ENCODE measurements at places on chromosomes 13 and 19.

GRCh38 chr13:97752961-97753668 lies 200.4 kb upstream of the IPO5 start:
- no peak for DNase-seq

GRCh38 chr19:575527-576506 lies 3.4 kb downstream of the BSG start:
- DNase-seq, result no peak

DNA sequence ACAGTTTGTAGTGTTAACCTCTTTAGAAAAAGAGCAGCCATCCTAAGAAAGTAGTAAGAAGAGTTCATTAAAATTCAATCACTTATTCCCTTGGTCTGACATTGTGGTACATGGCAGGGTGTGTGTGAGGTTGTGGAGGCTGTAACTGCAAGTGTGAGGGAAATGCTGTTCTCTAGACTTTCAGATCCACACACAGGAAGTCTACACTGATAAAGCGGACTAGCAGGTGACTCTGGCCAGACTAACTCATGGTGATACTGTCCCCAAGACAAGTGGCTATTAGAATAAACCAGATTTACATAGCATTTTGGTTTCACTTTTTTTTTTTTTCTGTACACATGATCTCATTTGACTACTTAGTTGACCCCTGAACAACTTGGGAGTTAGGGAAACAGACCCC lies 10.0 kb downstream of the MTIF3 start:
- no peak for DNase-seq

GRCh38 chr19:1155352-1156304 lies 18.4 kb downstream of the SBNO2 start:
- DNase-seq, result no peak

- no peak for DNase-seq
Observed at GRCh38 chr13:75321084-75321483, 160.9 kb downstream of the TBC1D4 start.

DNA sequence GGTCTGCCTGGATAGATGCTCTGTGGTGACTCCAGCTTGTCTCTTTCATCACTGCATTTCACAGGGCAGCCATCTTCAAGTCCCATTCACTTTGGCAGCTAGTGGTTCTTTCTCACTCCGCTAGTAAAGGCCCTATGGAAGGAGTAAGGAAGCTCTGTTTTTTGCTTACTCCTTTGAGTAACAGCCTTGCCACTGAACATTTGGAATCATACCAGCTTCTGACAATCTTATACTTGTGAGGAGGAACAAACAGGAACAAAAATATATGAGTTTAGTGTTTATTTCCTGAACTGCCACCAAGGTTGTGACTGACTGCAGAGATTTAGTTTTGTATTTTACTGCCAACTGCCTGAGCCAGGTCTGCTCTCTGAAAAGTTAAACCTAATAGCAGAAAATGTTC lies 38.7 kb downstream of the KCTD4 start:
- DNase-seq, result no peak

GRCh38 chr13:48175185-48175584 lies 57.8 kb upstream of the ITM2B start:
- no peak for DNase-seq

DNA sequence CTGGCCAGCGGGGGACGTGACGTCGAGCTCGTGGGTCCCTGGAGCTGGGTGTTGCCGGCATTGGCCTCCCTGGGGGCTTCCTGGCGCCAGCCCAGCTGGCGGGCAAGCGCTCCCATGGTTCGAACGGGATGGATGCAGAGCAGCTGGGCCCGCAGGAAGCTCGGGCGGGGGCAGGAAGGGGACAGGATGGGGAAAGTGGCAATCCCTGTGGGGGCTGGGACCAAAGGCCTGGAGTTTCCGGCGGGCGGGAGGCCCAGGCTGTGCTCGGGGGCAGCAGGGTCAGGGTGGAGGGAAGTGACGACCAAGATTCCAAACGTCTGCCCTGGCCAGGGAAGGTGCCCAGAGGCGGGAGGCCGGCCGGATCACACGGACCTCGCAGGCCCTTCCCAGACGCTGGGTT lies 19.3 kb downstream of the PALM start:
- no peak for DNase-seq

DNA sequence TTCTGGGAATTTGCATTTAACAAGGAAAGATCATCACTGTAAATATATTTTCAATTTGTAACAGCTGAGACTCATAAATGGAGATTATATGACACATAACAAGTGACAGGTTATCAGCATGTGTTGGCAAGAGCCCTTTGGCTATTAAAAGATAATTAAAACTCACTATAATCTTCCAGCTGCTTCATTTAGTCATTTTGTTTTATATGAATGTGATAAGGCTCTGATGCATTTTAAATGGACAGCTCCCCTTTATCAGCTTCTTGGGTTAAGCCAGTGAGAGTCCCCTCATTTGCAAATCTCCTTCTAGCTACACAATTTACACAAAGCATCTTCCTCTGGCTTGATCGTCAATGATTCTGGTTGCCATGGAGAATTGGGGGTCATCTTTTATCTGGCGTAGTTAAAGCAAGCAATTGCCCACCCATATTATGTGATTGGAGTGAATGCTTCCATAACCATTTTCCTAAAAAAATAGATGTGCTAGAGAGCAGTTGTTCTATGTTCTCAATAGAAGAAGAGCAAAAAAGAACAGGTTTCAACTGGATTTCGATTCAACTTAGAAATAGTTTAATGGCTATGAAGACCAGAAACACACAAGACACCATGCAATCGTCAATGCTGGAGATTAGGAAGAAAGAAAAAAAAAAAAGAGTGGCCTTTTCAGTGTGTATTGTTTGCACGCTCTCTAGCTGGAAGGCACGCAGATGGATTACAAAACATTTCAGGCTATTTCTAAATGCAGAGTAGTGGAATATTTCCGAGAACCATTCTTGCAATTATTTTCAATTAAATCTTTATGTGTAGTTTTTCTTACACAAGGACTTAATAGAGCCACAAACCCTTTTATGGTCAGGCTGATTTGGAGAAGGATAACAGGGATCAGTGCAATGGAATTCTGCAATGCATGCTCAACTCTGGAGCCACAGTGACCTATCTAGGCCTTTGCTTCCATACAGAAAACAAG lies 27.4 kb downstream of the STARD13 start:
- DNase-seq, result no peak

GRCh38 chr13:77034881-77035280 lies 7.9 kb upstream of the FBXL3 start:
- no peak for DNase-seq
